ENCODE measurements at places on chromosomes 7 and 10.

GRCh38 chr7:27925573-27926201 is 185.7 kb downstream of the TAX1BP1 start:
- DNase-seq, result no peak

DNA sequence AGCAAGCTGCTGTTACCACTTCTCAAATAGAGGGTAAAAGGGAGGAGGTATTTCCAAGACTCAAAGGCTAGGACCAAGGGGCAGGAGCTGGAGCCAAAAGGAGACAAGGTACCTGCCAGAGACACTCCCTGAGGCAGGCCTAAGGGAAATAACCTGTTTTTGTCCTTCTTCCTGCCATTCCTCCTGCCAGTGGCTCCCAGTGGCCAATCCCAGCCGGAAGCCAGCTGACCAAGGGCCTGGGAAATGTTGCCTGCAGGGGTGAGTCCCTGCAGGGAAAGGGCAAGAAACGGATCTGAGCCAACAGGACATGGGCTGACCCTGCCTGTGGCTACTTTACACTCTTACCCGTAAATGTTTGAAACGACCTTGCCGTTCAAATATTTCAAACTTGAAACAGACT is 3.5 kb downstream of the CYTH3 start:
- DNase-seq, result no peak

DNA sequence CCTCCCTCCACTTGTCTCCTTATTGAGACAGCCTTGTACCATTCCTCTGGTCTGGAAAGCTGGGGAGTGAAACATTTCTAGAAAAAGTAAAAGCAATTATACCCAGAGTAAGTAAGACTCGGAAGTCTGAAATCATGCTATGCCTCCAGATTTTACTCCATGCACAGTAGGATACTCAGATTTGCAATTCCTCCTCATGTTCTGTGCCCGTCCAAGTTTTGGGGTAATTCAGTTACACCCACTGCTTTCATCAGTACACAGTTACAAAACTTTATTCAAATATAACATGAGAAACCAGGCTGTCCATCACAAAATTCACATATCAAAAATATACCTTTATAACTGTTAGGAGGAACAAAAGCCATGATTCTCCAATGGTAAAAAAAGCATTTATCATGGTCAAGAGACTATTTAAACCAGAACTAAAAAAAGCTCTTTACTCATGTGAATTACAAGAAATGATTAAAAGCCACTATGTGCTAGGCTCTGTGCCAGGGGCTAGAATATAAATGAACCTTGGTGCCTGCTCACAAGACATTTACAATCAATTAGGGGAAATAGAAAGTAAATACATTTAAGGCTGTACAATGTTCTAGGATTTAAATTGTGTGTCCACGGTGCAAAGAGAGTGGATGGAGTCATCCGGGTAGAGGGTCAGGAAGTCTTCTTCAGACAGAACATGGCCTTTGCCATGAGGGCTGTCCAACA is 320.2 kb downstream of the ELMO1 start:
- DNase-seq, result no peak

- no peak for DNase-seq
These were observed 20.8 kb downstream of the ZDHHC16 start for GRCh38 chr10:97466755-97467154.

DNA sequence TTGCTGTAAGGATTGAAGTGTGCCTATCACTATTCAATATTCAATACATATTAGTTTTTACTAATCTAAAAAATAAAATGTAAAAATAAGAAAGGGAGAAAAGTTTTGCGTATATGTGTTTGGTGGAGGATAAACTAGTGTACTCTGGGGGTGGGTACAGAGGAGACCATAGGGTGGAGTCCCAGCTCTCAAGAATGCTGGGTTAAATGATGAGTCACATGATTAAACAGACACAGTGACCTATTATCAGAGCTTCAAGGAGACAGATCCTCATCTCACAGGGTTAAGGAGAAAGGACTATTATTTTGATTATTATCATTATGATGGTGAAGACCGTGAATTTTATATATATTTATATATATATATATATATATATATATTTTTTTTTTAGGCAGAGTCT is 77.5 kb downstream of the AFAP1L2 start:
- no peak for DNase-seq

DNA sequence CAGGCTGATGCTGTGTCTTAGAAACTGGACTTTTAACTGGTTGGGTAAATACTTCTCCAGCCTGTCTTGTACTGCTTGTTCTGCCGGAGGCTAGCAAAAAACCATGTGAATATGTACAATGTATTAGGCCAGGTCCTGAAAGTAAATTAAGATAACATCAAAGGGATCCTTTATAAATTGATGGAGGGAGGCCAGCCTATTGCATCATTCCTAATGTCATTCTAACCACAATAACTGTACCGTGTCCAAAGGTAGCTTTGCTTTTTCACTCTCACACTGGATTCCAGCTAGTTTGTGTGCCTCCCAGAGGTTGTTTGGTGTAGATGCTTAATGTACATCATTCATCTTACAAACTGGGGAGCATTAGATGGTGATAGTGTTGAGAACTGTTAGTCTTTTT is 91.2 kb upstream of the SEM1 start:
- DNase-seq, result no peak

GRCh38 chr10:50497758-50498157 is 126.0 kb downstream of the SGMS1 start:
- DNase-seq, result no peak

- DNase-seq, result no peak
These were observed 70.2 kb downstream of the AHCYL2 start for GRCh38 chr7:129295015-129295423.

DNA sequence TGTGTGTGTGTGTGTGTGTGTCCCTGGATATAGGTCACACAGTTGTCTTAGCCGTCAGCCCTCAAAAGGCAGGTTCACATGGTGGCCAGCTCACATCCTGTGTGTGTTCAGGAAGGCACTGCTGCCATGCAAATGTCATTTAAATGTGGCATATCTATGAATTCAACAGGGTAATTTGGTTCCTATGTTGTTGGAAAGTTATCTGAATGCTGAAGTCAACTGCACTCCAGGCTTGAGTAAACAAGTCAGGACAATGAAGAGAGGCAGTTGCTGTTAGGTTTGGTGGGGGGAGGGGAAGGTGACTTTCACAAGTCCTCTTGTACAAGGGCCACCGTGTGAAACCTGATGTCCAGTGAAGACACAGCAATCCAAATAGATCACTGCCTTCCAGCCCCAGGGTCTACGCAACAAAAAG is 61.1 kb downstream of the PTPRE start:
- DNase-seq, result no peak

Measured in central memory CD4-positive, alpha-beta T cell (primary cell).